ENCODE measurements at places on chromosomes 5 and 9.

- DNase-seq = no peak
Measured at GRCh38 chr5:96896806-96897205, 20.5 kb downstream of the ERAP2 start.

DNA sequence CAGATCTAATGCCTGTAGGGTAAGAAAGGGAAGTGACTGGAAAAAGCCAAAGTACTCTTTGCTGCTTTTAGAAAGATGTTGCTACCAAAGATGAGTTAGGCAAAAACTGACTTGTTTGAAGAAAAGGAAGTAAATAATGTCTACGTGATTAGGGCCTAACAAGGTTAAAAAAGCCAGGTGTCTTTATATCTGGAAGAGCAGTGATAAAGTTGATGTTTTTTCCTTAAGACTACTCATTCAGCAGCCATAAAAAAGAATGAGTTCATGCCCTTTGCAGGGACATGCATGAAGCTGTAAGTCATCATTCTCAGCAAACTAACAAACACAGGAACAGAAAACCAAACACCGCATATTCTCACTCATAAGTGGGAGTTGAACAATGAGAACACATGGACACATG lies 13.5 kb upstream of the AMACR start:
- DNase-seq = no peak

GRCh38 chr9:136142414-136142796 lies 23.7 kb upstream of the TMEM250 start:
- DNase-seq = no peak

GRCh38 chr5:148817606-148818005 lies 8.8 kb upstream of the ADRB2 start:
- no peak for DNase-seq

- DNase-seq = peak; percentile 5
Measured at GRCh38 chr9:5186416-5187169, 1.2 kb upstream of the INSL6 start.

DNA sequence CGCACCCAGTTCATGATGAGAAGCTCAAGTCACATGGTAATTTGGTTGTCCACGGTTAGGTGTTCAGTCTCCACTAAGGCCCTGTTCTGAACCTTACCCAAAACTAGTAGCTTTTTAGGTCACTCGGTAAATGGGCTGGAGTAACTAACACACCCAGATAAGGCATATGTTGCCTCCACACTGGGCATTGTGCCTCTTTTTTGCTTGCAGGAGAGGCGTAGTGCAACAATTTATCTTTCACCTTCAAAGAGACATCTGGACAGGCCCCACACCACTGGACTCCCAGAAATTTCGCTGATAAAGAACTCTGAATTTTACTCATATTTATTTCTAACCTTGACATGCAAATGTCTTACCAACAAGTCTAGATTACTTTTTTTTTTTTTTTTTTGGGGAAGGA lies 16.8 kb upstream of the PTGES start:
- DNase-seq = no peak

DNA sequence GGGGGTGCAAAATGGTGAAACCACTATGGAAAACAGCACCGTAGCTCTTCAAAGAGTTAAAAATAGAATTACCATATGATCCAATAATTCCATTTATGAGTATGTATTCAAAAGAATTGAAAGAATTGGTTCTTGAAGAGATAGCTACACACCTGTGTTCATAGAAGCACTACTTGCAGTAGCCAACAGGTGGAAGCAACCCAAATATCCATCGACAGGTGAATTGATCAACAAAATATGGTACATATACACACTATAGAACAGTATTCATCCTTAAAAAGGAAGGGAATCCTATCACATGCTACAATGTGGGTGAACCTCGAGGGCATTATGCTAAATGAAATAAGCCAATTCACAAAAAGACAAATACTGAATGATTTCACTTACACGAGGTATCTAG lies 85.7 kb upstream of the VCAN start:
- no peak for DNase-seq

DNA sequence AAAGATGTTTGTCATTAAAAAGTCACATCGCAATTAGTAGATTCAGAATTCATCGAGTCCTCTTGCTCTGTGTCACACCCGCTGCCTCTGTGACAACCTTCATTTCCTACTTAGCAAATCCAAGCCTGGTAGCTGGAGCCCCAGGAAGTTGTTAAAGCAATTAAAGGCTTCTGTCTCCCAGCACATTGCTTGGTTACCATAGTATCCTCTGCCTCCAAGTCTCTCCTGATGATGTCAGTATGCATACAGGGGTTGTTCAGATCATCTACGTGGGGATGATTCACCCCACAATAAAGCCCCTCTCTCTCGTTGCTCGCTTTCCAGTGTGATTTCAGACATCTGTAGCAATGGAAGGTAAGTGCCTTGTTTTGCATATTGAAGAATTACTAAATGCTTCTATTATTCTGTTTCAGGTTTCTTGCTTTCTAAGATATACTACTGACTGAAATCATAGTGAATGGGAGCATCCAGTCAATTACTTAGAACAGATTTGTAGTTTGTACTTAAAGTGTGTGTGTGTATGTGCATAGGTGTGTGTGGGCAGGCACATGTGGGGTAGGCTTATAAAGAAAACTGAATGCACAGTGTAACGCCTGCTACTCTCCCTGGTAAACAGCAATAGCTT lies 52.9 kb downstream of the PAM start:
- no peak for DNase-seq

Data from SK-N-MC (cell line).